ENCODE measurements at places on chromosomes 7 and 10.

- DNase-seq: no peak
Measured at GRCh38 chr7:27300421-27300820, 57.8 kb downstream of the EVX1 start.

GRCh38 chr7:154638286-154638685 lies 364.6 kb downstream of the PAXIP1 start:
- no peak for DNase-seq

DNA sequence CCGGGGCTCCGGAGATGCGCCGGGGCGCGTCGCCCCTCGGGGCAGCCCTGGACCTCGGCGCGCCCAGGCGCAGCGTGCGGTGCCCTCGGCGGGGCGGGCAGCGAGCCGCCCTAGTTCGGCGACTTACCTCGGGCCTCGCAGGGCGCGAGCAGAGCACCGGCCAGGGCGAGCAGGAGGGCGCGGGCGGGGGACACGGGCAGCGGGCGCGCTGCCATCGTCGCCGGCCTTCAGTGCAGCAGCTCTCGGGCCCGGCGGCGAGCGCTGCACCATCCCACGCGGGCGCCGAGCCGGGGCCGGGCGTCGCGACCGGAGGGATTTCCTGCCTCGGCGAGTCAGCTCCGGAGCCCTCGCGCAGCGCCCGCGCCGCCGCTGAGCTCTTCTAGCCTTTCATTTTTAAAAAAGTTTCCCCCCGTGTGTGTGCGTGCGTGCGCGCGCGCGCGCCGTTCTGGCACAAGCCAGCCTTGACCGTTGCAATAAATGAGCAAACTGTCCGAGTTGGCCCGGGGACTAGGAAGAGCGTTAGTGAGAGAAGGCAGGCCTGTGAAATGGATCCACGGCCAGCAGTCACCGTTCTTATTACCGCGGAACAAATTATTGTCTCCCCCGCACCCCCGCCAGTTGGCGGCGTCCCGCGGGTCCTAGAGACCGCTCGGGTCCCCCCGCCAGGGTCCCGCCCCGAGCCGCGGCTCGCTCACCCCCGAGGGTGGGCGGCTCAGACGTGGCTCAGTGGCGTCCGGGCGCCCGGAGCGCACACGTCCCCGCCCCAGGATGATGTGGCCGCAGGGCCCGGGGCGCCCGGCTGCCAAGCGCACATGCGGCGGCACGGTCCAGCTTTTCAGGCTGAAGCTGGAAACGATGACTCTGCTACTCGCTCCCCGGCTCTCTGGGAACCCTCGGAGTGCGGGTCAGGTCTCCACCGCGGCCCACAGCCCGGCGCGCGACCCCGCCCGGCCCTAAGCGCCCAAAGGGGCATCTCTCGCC lies at the start of gene ADAM12:
ADAM12 (minus strand) TSS at position 547 of the 981 bp plus-strand sequence; CDS start at position 215, 332 bp downstream.
- DNase-seq: peak; percentile 23

DNA sequence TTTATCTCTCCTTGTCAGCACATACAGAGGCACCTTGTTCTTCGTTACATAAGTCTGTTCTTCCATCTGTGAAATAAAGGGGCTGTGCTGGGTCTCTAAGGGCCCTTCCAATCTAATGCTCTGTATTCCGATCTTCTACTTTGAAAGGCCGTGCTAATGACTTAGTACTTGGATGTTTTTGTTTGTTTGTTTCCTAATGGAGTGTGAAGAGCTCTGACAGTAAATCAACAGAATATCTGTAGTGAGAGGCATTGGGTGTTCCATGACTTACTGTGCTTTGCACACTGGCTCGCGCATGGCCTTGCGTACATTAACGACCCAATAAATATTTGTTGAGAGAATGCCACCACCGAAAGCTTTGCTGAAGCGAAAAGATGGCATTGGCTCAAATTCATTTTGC lies 162.1 kb downstream of the CHN2 start:
- DNase-seq: no peak

GRCh38 chr10:11901833-11902475 lies 78.8 kb downstream of the PROSER2 start:
- no peak for DNase-seq

DNA sequence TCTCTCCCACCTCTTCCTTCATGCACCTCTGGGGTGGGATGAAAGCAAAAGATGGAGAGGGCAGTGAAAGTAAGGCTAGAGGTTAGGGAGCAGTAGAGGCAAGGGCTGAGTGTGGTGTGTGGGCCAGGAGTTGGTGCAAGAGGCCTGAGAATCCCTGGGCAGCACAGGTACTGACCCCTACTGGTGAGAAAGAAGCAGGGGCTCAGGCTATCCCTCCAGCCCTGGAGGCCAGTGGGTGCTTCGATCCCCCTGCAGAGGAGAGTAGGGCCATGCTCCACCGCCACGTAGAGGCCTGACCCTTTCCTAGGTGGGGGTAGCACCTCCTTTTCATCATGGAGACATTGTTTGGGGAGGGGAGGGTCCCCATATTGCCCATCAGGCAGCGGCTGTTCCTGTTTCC lies 9.8 kb downstream of the CDHR1 start:
- no peak for DNase-seq

All from left colon (tissue), 2 donors.